Cardiac septum (tissue), 1 donor: ENCODE measurements at places on chromosomes 13 and 19.

DNA sequence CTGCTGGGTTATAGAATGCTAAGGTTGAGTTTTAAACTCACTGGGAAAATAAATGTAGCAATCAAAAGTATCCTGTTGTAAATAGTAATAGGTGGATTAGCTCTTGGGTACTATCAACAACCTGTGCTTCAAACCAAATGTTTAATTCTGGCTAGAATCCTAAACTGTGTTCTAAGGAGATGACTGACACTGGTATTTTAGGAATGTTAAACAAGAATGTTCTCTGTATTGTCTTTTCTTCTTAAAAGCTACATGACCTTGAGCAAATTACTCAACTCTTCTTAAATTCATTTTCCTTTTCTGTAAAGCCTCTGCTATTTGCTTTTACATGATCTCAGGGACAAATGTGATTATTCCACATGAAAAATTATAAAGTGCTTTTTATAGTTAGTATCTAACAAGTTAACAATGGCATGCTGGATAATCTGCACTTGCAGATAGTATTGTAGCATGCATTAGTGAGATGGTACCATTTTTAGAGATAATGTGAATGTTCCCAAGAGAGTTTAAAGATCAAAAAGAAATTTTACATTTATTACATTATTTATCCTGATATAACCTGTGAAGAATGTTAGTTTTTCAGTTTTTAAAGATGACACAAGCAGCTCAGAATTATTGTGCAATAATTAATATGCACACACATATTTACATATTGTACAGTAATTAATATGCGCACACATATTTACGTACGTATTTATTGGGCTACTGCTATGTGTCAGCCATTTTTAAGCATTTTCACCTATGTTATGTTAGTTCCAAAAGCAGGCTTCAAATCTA is 13.6 kb upstream of the EPSTI1 start:
- DNase-seq: no peak

DNA sequence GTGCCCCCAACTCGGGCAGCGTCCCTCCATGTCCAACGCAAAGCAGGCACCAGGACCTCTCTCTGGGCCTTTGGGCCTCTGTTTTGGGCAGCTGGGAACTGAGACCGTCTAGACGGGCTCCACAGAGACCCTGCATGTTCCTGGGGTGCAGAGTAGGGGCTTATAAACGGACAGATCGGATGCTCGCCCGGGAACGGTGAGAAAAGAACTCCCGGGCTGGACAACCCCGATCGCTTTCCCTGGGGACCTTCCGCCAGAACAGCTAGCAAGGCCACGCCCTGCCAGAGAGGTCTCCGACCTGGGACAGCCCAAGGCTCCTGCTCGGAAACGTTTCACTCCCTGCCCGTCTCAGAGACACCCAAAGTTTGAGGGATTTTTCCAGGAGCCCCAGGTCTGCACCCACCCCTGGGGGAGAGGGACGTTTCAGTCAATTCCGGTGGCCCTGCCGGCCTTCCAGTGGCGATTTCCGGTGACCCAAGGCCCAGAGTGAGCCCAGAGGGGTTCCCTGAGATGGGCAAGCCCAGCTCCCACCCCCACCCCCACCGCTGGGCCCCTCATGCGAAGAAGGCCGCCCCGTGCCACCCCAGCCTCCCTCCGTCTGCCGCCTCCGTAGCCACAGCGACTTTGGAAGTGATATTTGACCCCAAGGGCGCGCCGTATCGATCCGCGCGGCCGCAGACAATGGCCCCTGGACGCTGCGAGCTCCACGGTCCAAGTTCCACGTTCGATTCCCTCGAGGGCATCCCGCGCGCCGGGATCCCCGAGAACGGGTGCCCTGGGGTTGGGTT is 1.7 kb downstream of the NR2F6 start:
- DNase-seq: no peak

DNA sequence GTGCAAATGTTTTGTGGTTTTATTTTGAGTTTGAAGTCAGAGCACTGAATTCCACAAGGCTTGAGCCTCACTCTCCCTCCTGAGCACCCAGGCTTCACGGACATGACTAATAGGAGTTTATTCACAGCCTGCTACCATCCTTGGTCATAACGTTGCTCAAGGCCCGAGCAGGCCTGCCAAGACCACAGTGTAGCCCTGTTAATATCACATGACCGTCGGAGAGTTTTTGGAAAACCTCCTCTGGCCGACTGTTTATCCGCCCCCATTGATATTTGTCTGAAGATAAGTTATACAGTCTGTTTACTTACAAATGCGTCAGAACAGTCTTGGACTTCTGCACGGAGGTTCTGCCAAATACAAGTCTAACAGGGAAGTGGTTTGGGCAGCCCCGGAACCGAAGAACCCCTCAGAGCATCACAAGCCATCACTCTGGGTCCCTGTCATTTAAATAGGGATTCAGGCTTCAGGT is 89.9 kb downstream of the COL4A2 start:
- DNase-seq: no peak

DNA sequence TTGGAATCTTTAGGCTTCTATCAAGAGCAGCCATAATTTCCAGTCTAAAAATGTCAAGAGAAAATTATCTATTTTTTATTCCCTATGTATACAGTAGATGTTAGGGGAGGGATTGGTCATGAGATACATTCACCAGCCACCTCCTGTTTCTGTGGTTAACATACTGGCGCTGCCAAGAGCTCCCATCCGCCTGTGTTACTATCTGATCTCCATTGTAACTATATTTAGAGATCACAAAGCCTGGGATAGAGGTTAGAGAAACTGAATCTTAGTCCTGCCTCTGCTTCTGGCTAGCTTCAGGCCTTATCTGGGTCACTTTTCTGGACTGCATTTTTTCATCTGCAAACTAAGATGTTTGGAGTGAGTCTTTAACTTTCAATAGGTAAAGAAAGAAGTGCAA is 46.3 kb downstream of the POLR1D start:
- DNase-seq: no peak

DNA sequence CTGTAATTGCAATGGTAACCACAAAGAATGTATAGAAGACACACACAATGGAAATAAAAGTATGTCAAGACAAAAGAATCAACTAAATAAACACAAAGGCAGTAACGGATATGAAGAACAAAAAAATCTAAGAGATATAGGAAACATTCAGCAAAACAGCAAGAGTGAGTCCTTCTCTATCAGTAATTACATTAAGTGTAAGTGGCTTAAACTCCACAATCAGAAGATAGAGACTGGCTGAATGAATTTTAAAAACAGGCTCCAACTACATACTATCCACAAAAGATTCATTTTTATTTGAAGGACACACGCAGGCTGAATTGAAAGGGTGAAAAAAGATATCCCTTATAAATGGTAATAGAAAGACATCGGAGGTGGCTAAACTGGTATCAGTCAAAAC is 19.5 kb downstream of the ZNF616 start:
- no peak for DNase-seq

GRCh38 chr19:42242069-42242511 is 312 bp downstream of the GSK3A start:
- DNase-seq: no peak

DNA sequence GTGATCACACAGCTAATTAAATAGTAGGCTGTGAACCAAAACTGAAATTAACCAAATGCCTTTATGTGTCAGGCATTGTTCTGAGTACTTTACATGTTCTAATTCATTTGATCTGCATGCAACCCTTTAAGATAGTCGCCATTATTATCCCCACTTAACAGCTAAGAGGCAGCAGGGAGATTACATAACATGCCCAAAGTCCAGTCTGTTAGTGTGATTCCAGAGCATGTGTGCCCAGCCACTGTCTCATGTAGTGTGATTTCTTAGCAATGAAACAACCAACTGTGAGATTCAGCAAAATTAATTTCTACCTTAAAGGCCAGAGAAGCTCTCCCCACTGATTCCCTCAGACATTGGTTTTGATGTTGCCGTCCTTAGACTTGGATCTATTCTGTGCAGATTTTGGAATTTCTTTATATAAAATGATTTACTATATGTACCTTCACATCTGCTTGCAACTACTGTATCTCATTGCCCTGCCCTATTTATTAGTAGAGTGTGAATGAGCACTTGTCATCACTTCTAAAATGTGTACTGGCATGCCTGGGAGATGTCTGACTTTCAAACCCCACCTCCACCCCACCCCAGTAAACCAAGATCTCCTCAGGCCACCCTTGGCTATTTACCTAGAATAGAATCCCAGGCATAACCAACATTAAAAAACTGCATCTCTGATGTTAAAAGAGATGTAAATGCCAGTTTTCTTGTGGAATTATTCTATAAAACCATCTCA is 41.2 kb downstream of the POLR1D start:
- no peak for DNase-seq

GRCh38 chr13:96294930-96295881 is 205.3 kb downstream of the HS6ST3 start:
- DNase-seq: no peak

- no peak for DNase-seq
Measured at GRCh38 chr19:35069696-35070095, 28.2 kb downstream of the HPN start.

- DNase-seq: no peak
Measured at GRCh38 chr13:102900193-102900608, 54.4 kb downstream of the ERCC5 start.

GRCh38 chr13:41610404-41610803 is 153.1 kb downstream of the RGCC start:
- no peak for DNase-seq

- DNase-seq: no peak
Measured at GRCh38 chr19:54475706-54476105, 2.6 kb upstream of the CDC42EP5 start.
